Suprapubic skin (tissue), 4 donors: ENCODE measurements at places on chromosomes 6 and 20.

GRCh38 chr6:151390851-151391470 lies 398 bp downstream of the ZBTB2 start:
- DNase-seq = peak; percentile 89

GRCh38 chr20:60411813-60412212 lies 453.6 kb downstream of the CDH26 start:
- no peak for DNase-seq

DNA sequence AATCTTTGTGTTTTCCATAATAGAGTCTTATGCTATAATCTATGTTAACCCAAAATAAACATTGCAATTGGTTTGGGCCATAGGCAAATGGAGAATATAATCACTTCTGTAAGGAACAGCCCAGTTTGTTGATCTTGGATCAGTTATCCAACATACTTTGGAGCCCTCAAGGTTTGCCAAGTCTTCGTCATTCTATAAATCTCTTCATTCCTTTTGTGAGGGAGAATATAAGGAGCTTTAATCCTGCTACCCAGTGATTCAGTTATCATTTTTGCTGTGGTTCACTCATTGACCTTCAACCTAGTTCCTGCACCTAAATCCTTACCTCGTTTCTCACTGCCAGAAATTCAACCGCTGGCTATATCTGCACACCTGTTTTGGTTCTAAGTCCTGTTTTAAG lies 500.3 kb upstream of the PTCHD4 start:
- no peak for DNase-seq

DNA sequence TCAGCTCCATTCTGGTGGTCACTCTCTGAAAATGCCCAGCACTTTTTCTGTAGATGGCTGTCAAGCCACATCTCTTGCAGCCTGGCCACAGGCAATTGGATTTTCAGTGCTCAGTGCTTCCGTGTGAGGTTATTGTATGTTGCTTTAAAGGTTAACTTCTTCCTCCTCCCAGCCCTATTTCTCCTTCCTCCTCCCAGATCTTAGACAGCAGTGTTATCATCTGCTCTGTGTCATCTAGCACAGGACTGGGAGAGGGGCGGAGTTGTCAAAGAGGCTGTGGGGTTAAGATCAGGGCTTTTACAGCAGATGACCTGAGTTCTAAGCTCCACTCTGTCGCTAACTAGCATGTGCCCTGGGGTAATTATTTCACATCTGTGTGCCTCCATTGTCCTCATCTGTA lies 129.0 kb downstream of the PHACTR3 start:
- DNase-seq = no peak

GRCh38 chr6:49980898-49981297 lies 11.5 kb upstream of the DEFB113 start:
- DNase-seq = no peak

DNA sequence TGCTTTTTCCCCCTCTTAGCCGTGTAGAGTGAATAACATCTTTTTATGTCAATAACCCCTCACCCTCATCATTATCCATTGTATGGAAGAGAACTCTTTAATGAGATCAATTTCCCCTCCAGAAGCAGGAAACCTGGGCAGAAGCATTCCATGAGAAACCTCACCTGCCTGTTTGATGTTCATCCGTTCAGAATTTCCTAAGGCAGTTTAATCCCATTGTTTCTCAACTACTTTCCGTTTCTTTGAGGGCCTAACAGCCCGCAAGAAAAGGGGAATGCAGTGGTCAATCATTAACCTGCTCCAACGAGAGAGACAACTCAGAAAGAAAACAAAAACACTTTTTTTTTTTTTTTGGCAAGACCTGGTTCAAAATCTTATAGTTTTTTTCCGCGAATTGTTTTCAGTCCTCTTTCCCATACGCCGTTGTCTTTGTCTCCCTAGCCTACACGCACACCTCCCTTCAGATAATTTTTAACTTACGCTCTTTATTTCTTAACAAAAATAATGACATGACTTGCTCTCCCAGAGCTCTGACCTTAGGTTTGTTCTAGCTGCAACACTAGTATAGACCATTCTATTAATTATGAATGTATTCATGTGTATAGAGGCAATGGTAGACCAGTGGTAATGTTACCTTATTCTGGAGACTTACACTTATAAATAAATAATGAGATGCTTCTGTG lies 25.6 kb upstream of the ID4 start:
- DNase-seq = no peak

DNA sequence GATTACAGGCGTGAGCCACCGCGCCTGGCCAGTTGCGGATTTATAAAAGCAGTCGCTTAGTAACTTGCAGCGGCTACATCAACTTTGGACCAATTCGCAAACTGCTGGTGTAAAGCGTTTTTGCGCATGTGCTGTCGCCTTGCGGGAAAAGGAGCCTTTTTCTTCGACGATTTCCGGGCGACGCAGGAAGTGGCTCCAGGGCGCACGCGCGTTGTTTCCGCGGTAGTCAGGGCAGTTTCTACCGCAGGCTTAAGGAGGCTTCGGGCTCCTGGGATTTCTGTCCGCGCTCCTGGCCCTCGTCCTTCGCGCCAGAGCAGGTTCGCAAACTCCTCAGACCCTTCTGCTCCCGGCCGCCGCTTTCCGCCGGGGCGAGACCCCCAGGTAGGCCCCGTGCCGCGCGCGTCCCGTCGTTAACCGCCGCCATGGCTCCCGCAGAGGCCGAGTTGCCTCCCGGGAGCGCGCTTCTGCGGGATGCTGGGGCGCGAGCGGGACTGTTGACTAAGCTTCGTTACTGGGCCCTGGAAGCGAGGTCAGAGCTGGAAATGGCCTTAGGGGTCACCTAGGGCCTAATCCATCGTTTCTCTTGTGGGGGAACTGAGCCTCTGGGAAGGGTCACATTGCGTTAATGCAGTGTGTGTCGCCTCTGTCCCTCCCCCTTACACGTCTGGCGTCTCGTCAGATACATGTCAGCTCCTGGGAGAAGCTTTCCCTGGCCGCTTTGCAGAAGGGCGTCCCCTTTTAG lies at the start of gene RAE1:
Gene RAE1 (plus strand): TSS at position 214 of the 742 bp plus-strand sequence. CDS start 2,784 bp downstream, outside the sequence.
- DNase-seq = peak; percentile 94
